ENCODE measurements at places on chromosomes 1 and 21.
A peak's percentile ranks its signal among the peaks of the same experiment; 100 is the strongest.

DNA sequence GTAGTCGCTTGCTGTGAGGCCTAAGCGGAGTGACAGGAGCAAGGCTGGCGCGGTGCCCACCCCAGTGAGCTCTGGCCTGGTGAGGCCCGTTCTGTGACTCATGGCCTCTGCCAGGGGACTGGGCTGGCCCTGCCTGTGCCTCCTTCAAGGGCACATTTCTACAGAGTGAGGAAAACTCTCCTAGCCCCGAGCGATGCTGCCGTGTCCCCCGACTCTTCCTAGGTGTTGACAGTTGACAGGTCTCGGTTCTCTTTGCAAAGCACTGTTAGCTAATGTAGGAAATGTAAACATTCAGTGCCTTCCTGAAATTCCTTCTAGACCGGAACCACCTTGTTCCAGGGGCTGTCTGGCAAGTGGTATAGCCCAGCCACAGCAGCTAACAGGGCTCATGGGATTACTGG lies 43.9 kb downstream of the ABCG1 start:
- DNase-seq: no peak

DNA sequence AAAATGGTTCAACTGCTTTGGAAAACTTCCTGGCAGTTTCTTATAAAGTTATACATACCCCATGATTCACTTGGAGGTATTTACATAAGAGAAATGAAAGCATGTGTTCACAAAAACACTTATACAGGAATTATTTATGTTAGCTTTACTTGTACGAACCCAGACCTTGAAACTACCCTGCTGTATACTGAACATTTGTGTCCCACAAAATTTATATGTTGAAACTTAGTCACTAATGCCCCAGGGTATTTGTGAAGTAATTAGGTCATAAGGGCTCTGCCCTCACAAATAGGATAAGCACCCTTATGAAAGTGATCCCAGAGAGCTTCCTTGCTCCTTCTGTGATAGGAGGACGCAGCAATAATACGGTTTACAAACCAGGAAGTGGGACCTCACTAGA lies 42.7 kb upstream of the B3GALT2 start:
- no peak for DNase-seq

DNA sequence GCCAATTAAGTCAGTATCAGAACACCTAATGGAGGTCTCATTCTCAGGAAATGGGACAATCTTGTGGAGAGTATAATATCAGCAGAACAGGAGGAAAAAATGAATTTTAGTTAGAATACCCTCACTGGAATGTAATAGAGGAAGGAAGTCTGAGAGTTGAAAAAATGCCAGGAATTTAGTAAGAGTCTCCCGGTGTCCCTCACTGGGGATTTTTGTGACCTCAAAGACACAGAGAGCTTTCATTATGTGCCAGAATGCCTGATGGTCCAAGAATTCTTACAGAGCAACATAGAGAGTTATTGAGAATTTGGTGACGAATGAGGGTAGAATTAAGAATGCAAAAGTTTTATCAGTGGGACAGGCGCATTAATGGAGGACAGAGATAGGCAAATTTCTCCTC lies 443.5 kb upstream of the B3GALT2 start:
- DNase-seq: no peak

DNA sequence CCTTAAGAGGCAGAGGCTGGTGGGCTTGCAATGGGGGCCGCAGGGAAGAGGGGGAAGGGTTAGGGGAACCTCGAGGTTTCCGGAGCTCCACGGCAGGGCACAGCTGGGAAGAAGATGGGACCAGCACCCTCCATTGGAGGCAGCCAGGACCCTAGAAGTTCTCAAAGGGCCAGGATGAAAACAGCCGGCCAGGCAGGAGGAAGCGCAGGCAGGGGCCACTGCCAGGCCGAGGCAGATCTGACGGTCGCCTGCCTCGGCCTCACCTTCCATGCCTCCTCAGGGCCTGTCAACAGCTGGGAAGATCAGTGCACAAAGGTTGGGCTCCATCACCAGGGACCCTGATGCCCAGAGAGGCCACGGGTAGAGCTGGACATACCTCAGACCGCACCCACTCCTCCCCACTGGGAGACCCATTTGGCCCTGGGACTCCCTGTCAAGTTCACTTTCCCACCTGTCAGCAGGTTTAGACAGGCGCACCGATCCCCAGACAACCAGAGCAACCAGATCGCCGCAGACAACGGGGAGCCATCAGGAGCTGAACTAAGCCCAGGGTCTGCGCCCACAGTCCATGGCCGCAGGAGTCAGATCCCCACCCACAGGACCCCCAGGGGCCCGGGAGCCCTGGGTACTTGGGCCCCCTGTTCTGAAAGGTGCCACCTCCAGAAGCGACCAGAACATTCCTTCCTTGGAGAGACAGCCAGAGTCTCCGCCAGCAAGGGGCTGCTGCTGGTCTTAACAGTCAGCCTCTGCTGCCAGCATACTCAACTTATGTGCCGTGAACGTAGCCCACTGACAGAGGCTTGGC lies 2.2 kb downstream of the SLC19A1 start:
- DNase-seq: no peak

DNA sequence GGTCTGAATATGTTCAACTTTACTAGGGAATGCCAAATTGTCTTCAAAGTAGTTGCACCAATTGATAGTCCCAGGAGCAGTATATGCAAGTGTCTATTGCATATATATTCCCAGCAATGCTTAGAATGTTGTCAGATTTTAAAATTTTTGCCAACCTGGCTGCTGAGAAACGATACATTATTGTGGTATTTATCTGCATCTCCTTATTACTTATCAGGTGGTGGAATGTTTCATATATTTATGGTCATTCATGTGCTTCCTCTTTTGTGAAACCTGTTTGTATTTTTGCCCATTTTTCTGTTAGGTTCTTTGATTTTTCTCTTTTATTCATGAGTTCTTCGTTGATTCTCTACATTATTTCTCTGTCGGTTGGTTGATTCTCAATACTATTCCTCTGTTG lies 39.5 kb downstream of the COLGALT2 start:
- no peak for DNase-seq

- no peak for DNase-seq
These were observed 32.6 kb downstream of the SEMA6C start for GRCh38 chr1:151113877-151114276.

DNA sequence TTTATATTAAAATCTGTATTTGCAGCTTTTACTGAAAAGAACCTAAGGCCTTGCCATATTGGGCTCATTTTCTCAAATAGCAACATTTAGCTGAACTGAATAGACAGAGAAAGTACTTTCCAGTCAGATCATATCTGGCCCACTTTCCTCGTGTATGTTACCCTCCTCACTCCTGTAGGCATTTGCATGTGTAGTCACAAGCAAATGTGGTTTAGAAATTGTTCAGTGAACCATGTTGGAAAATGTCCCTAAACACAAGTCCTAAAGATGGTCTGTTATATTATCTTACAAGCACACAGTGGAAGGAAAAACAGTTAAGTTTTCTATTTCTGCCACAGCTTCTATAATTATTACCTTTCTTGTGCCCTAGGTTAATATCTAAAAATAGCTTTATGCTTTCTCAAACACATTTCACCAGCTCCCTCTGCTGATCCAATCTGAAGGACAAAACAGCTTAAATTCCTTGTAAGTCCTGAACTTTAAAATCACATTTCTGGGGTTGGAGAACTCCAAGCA lies 606 bp upstream of the FMO4 start:
- DNase-seq: no peak

- peak; percentile 81 for DNase-seq
These were observed 48.5 kb upstream of the SLC25A33 start for GRCh38 chr1:9490605-9491339.

DNA sequence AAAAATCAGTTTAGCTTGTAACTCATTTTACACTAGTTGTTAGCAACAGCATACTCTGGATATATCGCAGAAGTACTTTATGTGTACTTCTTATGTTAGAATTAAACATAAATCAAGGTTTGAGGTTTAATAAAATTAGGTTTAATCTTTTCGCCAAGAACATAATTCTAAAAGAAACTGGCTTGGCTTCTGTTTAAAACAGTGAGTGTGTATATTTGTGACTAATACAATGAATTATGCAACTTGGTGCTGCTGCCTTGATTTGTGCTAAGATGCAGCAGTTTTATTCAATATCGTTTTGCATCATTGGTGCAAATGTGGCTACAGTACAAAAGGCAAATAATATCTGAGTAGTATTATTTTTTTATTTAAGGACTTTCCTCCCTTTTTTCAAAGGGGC lies 44.8 kb downstream of the USP25 start:
- DNase-seq: no peak

DNA sequence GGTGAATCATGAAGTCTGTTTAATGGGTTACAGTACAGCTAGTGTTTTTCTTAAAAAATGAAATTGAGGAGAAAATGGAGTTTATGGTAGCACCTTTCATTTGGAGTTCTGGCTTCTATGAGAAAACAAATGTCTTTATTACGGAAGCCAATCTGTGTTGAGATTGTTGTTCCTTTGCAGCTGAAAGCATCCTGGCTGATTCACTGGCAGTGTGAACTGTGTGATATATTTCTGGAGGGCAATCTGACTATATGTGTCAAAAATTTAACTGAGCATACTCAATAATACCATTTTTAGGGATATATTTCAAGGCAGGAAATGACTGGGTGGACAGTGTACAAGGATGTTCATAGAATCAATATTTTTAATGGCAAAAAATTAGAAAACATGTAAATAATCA lies 46.6 kb upstream of the LYST start:
- DNase-seq: no peak

GRCh38 chr1:230121950-230122349 lies 54.9 kb downstream of the GALNT2 start:
- DNase-seq: no peak

- DNase-seq: no peak
These were observed 115.0 kb downstream of the BACH1 start for GRCh38 chr21:29413683-29414082.

DNA sequence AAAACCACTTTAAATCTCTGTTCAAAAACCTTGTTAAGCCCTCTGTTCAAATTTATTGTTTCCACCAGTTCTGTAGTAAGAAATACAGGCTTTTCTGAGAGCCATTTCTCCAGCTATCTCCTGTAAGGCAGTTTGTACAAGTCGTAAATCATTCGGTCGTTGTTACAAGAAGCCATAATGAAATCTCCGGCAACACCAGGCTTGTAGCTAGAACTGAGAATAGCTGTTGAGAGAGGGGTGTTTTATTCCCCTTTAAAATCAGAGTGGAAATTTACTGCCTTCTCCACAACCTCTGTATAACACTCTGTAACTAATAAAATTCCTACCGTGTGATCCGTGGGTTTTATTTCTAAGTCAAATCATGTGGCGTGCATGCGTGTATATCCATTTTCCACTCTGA lies 335.8 kb upstream of the KAZN start:
- no peak for DNase-seq

DNA sequence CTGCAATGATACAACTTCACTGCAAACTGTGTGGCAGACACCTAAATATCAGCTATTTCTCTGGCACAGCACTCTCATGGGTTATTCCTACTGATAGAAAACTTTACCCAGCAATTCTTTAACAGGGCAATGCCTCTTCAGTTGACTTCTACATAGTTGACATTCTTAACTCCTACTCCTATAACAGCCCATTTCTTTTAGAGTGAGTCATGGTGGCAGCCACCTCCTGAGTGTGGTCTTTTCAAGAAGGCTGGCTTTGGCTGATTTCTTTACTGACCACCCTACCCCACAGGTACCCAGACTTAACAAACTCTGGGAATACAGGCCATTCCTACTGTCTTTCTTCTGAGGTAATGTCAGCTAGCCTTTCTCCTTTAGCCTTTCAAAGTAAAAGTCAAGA lies 805.8 kb upstream of the ADGRL2 start:
- DNase-seq: no peak

GRCh38 chr1:187527346-187527745 lies 698.6 kb downstream of the PLA2G4A start:
- DNase-seq: no peak

DNA sequence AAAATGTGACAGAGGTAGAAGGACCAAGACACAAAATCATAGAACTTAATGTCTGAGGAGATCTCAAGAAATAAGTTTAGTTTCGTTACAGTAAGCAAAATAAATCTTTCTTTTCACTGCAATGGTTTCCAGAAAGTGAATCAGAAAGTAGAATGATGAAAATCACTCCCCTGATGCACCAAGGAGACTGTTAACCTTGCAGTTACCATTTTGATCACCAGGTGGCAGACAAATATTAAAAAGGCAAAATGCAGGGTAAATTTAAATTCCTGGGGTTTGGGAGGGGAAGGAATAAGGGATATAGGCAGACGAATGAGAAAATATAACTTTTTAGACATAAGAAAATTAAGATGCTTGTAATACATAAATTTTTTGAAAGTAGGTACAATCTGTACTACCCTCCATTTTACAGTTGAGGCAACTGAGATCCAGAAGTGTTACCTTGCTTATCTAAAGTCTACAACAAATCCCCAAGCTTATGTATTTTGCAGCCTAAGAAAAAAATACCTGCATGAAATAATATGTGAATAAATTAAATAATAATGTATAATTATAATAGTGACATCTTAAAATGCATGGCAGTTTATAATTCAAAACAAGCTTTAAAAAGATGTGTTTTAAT lies 253.2 kb downstream of the CRB1 start:
- DNase-seq: no peak

DNA sequence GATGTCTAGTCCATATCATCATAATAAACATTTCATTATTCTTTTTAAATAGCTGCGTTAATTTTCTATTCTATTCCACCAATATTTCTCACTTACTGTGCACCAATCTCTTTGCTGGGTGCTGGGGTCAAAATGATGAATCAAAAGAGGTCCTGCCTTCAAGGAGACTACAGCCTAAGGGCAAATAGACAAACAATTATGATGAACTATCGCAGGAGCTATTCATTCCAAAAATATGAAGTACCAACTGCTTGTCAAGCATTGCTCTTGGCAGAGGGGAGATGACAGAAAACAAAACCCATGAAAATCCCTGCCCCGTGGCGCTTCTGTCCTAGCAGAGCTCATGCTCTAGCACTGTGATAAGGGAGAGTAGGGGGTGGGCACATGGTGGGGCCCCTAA lies 28.8 kb upstream of the SLC26A9 start:
- DNase-seq: no peak

DNA sequence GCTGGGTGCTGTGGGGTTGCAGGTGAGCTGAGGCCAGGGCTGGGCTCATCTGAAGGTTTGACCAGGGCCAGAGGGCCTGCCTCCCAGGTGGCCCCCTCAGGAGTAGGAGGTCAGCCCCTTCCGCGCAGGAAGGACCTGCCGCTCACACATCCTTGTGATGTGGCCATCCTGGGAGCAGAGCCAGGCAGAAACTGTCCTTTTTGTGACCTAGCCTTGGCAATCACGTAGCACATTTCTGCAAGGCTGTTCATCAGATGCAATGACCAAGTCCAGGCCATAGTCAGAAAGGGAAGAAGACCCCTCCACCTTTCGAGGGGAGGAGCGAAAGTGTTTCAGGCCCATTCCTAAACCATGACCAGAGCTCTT lies 55.5 kb upstream of the TRAPPC10 start:
- no peak for DNase-seq

All from T-helper 17 cell (primary cell).